ENCODE measurements at places on chromosomes 5 and 9.

GRCh38 chr9:99116003-99116411, 11.1 kb downstream of the TGFBR1 start:
- no peak for DNase-seq

DNA sequence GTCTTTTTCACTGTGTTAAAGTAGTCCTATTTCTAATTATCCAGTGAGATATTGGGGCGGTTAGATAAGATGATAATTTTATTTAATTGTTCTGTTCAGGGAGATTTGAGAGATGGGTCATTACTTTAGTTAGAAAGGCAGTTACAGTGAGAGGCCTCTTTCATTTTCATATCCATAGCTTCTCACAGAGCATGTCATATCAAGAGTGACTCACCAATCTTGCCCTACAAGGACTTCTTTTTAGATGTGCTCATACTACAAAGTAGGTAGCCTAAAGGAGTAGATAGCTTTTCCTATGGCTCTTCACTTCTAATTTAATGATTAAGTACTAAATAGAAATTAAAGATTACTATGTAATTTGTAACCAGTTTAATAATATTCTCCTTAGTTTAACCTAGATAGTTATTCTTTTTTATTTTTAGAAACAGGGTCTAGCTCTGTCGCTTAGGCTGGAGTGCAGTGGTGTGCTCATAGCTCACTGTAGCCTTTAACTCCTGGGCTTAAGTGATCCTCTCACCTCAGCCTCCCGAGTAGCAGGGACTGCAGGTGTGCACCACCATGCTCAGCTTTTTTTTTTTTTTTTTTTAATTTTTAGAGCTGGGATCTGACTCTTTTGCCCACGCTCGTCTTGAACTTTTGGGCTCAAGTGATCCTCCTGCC, 71.0 kb downstream of the FER start:
- no peak for DNase-seq

- peak; percentile 83 for DNase-seq
Observed at GRCh38 chr9:130053504-130054324, at the start of gene GPR107. Gene GPR107 (plus strand): TSS chr9:130053906. CDS start chr9:130053933, 27 bp downstream.

- no peak for DNase-seq
Observed at GRCh38 chr5:43515678-43516048, 715 bp upstream of the C5orf34 start.

GRCh38 chr5:31096238-31096865, 97.1 kb upstream of the CDH6 start:
- no peak for DNase-seq

DNA sequence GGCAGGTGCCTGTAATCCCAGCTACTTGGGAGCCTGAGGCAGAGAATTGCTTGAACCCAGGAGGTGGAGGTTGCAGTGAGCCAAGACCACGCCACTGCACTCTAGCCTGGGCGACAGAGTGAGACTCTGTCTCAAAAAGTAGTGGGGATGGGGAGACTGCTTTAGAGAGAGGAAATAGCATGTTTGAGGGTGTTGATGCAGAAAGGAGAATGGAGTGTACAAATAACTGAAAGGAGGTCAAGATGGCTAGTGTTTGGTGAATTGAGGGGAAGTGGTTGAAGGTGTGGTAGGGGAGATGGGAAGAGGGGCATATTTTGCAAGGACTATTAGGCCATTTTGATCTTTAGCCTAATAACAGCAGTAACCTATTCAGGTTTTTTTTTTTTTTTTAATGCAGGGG, 18.2 kb downstream of the TENT2 start:
- no peak for DNase-seq

Measured in stimulated activated naive CD8-positive, alpha-beta T cell treated with anti-CD3 and anti-CD28 coated beads, Interleukin-15, amount 100 ng/mL, for 72 hours (primary cell).